NT2/D1 (cell line): ENCODE measurements at places on chromosomes 5 and 9.

DNA sequence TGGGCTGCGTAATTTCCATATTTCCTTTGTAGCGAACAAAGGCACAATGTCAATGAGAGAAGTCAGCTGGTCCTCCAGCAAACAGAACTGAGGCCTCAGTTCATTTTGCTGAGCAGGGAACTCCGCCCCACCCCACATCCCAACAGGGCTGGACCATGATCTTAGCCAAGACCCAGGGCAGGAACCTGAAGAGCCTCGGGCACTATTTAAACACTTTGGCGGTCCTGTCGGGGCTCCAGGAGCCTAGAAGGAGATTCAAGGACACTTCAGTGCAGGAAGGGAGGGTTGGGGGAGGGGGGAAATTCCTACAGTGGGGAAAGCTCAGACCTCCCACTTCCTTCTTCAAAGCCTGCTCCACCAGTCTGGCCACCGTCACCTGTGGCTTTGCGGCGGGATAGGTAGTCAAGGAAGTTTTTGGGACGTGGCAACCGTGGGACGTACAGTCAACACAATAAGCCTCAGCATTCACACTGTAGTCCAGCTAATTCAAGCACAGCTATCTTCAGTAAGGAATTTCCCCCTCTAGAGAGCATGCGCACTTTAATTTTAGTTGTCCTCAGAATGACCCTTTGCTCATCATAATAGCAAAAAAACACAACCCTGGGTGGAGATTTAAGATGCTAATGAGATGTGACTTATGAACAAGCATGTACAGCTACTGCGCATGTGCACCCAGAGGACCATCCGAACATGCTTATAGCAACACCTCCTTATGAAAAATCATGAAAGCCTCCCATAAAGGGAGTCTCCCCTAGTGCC is 30.9 kb downstream of the S1PR3 start:
- no peak for DNase-seq

DNA sequence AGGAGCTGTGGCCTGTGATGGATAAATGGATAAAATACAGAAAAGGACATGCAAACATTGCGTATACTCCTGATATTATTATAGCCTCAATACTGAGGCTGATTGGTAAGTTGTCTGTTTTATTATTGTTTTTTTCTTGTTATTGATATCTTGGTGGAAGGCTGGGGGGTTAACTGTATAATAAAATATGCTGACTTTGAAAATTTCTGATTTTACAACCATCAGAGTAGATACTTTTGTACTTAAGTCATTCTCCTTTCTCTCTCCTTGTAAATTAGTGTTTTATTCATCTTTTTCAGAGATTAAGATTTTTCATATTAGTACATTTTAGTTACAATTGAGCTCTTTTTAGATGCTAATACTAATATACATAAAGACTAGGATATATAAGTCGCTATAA is 53.5 kb downstream of the ICE1 start:
- DNase-seq: no peak

GRCh38 chr9:90022474-90022873 is 417.7 kb downstream of the GADD45G start:
- DNase-seq: no peak

- no peak for DNase-seq
Observed at GRCh38 chr9:106324053-106324585, 538.8 kb upstream of the ZNF462 start.

GRCh38 chr5:18872978-18873377 is 1115.0 kb downstream of the CDH18 start:
- no peak for DNase-seq

GRCh38 chr9:20643660-20644059 is 21.4 kb upstream of the MLLT3 start:
- no peak for DNase-seq
